ENCODE measurements at places on chromosomes 13 and 19.

DNA sequence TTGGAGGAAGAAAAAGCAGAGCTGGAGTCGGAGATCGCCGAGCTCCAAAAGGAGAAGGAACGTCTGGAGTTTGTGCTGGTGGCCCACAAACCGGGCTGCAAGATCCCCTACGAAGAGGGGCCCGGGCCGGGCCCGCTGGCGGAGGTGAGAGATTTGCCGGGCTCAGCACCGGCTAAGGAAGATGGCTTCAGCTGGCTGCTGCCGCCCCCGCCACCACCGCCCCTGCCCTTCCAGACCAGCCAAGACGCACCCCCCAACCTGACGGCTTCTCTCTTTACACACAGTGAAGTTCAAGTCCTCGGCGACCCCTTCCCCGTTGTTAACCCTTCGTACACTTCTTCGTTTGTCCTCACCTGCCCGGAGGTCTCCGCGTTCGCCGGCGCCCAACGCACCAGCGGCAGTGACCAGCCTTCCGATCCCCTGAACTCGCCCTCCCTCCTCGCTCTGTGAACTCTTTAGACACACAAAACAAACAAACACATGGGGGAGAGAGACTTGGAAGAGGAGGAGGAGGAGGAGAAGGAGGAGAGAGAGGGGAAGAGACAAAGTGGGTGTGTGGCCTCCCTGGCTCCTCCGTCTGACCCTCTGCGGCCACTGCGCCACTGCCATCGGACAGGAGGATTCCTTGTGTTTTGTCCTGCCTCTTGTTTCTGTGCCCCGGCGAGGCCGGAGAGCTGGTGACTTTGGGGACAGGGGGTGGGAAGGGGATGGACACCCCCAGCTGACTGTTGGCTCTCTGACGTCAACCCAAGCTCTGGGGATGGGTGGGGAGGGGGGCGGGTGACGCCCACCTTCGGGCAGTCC lies 5.0 kb downstream of the FOSB start:
- no peak overlapping the region for H3K27ac ChIP-seq
- DNase-seq = no peak
- H3K36me3 ChIP-seq = no peaks in the 10 kb centered on the region
- peaks cover 17% of the 10 kb centered on the region for H3K4me1 ChIP-seq
- no peaks in the 10 kb centered on the region for H3K27me3 ChIP-seq

- DNase-seq = no peak
- peak overlapping the region; percentile 78 for H3K27ac ChIP-seq
- peak overlapping the region; percentile 53 for H3K4me3 ChIP-seq
- no peaks in the 10 kb centered on the region for H3K36me3 ChIP-seq
- H3K4me1 ChIP-seq = no peaks in the 10 kb centered on the region
- no peaks in the 10 kb centered on the region for H3K27me3 ChIP-seq
These were observed 400 bp upstream of the SERP2 start for GRCh38 chr13:44373247-44373600.

- no peak overlapping the region for H3K4me3 ChIP-seq
- H3K27ac ChIP-seq = no peak overlapping the region
- no peak for DNase-seq
- H3K36me3 ChIP-seq = no peaks in the 10 kb centered on the region
- no peaks in the 10 kb centered on the region for H3K4me1 ChIP-seq
These were observed 100.4 kb downstream of the ING1 start for GRCh38 chr13:110813646-110814624.

DNA sequence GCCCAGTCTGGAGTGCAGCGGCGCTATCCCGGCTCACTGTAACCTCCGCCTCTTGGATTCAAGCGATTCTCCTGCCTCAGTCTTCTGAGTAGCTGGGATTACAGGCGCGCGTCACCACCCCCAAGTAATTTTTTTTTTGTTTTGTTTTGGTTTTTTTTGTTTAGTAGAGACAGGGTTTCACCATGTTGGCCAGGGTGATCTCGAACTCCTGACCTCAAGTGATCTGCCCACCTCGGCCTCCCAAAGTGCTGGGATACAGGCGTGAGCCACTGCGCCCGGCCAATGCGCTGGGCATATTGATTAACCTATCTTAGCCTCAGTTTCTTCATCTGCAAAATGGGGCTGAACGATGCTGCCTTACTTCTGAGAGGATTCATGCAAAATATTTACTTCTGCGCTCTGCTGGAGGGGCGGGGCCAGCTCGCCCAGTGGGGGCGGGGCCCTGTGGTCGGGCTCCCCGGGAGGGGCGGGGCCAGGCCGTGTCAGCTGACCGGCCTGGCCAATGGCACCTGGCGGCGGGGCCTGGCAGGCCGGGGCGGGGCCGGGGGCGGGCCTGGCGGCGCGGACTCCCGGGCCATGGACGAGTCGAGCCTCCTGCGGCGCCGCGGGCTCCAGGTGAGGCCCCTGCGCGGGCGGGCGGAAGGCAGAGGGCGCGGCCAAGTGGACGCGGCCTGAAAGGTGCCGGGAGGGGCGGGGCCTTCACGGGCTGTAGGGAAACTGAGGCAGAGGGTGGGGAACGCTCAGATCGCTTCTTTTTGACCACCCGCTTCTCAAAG lies at the start of gene MAST3:
Gene MAST3, plus strand, starts transcription at position 562 of the 776 bp plus-strand sequence. Its CDS starts 15 bp downstream, at position 577.
- DNase-seq = peak; percentile 100
- H3K4me1 ChIP-seq = peaks cover 4% of the 10 kb centered on the region
- no peaks in the 10 kb centered on the region for H3K36me3 ChIP-seq
- peak within 1 kb of the TSS; percentile 59 for H3K4me3 ChIP-seq

DNA sequence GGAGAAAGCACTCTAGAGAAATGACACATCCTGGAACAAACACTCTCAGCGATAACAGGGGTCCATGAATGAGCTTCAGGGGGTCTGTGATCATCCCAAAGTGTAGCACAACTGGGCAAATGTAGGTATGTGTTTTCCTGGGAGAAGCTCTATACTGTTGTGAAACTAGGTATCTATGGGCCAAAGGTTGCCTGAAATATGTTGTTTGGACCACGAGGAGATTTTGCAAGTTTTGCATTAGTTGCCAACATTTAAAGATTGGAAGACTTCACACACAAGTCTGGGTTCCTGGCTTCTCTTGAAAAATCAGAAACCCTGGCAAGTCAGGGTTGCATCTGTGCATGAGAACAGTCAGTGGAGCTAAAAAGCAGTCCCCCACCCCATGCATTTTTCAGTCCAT lies 26.7 kb upstream of the POU2F2 start:
- H3K4me1 ChIP-seq = no peaks in the 10 kb centered on the region
- no peak overlapping the region for H3K27ac ChIP-seq
- H3K36me3 ChIP-seq = no peaks in the 10 kb centered on the region
- no peak overlapping the region for H3K4me3 ChIP-seq
- no peak for DNase-seq

DNA sequence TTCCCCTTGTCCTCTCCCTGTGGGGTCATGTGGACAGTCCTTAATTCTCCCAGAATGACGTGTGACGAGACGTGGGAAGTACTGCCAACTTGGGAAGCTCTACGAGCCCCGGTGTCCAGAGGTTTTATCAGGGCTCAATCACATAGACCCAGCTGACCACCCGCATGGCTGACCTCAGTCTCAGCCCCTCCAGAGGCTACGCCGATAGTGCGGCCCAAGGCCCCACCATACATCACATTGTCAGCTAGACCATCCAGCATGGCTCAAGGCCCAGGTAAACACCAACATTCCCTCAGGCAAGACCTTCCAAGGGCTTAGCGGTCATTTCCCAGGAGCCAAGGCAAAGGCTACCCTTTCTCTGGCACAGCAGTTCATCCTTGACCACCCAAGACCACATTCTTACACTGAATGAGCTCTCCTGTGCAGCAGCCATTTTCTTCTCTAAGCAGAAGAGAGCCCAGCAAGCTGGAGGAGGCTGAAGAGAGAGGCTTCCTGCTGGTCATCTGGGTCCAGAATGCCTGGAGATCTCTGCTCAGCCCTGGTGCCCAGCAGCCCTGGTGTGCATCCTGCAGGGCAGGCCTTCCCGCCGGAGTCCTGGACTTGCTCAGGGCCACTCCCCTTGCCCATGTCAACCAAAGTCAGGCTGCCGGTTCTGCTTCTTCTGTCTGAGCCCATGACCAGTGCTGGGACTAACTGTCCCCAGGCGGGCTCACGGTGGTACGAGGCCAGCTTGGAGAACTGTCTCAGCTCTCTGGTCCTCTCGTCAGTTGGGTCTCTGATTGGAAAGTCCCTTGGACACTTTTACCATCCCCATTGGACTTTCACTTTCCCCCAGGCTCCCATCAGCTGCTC lies 7.9 kb upstream of the F10 start:
- H3K4me3 ChIP-seq = no peak overlapping the region
- H3K36me3 ChIP-seq = no peaks in the 10 kb centered on the region
- peaks cover 12% of the 10 kb centered on the region for H3K27me3 ChIP-seq
- DNase-seq = peak; percentile 14
- no peaks in the 10 kb centered on the region for H3K4me1 ChIP-seq
- H3K27ac ChIP-seq = no peak overlapping the region

DNA sequence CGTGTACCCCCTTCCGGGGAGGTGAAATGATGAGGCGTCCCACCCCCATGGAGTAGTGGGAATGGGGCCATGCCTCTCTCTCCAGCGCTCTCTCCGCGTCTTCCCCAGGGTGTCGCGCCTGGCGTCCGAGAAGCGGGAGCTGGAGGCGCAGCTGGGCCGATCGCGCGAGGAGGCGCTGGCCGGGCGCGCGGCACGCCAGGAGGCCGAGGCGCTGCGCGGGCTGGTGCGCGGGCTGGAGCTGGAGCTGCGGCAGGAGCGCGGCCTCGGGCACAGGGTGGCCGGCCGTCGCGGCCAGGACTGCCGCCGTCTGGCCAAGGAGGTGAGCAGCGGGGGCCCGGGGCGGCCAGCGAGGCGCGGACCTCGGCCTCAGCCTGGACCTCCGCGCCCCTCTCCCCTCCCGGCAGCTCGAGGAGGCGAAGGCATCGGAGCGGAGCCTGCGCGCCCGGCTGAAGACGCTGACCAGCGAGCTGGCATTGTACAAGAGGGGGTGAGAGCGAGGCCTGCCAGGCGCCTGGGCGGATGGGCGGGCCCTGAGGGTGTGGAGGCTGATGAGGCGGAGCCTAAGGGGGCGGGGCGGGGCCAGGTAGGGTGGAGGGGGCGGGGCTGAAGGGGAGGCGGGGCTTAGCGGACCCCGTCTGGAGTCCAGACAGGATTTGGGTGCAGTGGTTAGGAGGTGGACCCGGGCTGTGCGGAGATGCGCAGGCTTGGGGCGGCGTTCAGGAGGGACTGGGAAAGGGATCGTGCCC lies 7.7 kb downstream of the PGLYRP1 start:
- no peaks in the 10 kb centered on the region for H3K4me1 ChIP-seq
- H3K27ac ChIP-seq = no peak overlapping the region
- peak; percentile 93 for DNase-seq
- no peaks in the 10 kb centered on the region for H3K36me3 ChIP-seq
- no peaks in the 10 kb centered on the region for H3K27me3 ChIP-seq
- H3K4me3 ChIP-seq = no peak overlapping the region

- H3K4me1 ChIP-seq = peaks cover 9% of the 10 kb centered on the region
- H3K36me3 ChIP-seq = peaks cover 7% of the 10 kb centered on the region
- no peaks in the 10 kb centered on the region for H3K27me3 ChIP-seq
- DNase-seq = no peak
These were observed 52.7 kb downstream of the TSC22D1 start for GRCh38 chr13:44523146-44524015.

DNA sequence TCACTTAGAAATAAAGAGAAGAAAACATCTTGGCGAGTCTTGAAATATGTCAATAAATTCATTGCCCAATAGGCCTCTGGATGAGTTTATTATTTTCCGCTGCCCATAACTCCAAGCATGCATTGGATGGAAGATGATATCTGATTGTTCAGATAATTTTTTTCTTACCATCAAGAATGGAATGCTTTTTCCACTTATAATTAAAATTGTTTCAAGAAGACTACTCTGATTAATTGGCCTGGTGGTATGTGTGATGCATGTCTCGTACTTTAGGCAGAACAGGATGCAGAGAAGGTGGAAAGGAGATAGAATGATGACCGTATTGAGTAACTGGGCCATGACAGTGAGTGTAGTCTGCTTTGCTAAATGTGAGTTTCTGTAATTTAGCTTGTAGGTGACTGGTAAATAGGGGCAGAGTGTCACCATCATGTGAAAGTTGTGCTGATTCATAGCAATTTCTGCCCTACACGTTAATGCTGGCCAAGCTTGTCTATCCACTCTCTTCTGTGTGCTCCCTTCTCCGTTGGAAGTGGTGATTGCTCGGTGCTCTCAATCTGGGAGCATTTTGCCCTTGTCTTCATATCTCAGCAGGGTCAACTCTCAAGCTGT lies 13.5 kb upstream of the SPATA13 start:
- no peaks in the 10 kb centered on the region for H3K36me3 ChIP-seq
- no peaks in the 10 kb centered on the region for H3K27me3 ChIP-seq
- DNase-seq = no peak
- H3K27ac ChIP-seq = no peak overlapping the region

GRCh38 chr19:42105368-42105767 lies 26.9 kb downstream of the POU2F2 start:
- H3K36me3 ChIP-seq = no peaks in the 10 kb centered on the region
- peaks cover 6% of the 10 kb centered on the region for H3K4me1 ChIP-seq
- H3K4me3 ChIP-seq = no peak overlapping the region
- H3K27ac ChIP-seq = no peak overlapping the region

DNA sequence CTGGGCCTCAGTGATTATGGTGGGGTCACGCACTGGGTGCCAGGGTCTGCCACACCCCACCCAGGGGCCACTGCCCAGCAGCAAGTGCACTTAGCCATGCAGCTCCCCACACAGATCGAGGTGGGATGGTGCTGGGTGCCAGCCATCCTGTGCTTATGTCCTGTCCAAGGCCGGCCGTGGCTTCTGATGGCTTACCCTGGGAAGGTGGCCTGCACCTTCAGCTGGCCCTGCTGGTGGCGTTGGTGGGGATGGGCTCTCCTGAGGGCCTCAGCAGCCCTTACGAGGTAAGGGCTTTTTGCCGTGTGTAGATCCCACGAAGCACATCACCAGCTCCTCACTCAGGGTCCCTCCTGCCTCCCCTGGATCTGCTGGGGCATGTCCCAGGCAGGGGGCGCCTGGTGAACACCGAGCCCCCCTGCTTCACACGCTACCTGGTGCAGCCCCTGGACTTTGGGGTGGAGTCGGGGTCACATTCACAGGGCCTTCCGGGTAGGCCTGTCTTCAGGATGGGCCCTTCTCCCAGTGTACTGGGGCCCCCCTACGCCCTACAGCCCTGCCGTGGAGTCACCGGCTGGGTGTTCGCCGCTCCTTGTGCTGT lies 46.6 kb downstream of the CRTC1 start:
- H3K36me3 ChIP-seq = no peaks in the 10 kb centered on the region
- H3K4me3 ChIP-seq = no peak overlapping the region
- DNase-seq = no peak
- H3K27me3 ChIP-seq = no peaks in the 10 kb centered on the region

Measured in SK-N-SH (cell line).